ENCODE measurements at places on chromosomes 2 and 18.
A peak's percentile ranks its signal among the peaks of the same experiment; 100 is the strongest.

DNA sequence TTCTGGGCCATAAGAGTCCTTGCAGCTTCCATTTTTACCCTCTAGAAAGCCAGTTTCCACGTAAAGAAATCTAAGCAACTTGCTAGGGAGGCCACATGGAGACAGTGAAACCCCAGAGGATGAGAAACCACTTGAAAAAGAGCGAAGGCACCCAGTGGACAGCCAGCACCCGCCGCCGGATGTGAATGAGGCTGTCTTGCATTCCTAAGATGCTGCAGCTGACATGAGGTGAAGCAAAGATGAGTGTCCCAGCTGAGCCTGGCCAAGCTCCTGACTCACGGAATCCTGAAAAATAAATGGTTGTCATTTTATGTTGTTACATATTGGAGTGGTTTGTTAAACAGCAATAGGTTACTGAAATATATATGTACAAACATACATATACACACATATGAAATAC is 65.9 kb upstream of the STPG4 start:
- DNase-seq, result no peak

- no peak for DNase-seq
These were observed 112.9 kb downstream of the CSRNP3 start for GRCh38 chr2:165582409-165582808.

DNA sequence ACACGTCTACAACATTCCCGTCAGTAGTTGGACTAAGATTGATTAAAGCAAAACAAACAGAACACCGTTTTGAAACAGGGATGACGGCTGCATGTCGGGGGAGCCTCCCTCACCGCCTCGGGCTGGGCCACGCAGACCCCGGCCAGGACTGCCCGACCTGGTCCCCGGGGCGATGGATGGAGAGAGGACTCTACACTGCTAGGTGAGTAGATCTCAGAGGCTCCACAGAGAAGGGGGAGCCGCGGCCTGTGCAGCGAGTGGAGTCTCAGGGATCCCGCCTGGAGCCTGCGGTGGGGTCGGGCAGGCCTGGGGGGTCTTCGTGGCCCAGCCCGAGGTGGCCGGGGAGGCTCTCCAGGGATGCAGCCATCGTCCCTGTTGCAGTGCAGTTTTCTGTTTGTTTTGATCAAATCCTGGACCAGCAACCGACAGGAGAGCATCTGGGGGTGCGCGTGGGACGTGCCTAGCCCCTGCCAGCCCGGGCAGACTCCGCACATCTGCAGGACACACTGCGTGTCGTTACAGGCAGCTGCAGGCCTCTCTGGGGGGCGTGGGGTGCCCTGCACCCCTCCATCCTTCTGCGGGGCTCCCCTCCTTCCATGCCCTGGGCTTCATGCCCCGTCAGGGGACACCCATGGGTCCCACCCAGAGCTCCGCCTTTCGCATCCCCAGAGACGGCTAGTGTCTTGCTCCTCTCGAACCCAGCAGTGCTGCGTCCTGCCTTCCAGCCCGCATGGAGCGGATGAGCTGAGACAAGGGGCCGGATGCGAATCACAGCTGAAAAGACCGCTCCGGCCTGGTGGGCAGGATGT is 143.6 kb downstream of the RTP5 start:
- DNase-seq, result no peak

DNA sequence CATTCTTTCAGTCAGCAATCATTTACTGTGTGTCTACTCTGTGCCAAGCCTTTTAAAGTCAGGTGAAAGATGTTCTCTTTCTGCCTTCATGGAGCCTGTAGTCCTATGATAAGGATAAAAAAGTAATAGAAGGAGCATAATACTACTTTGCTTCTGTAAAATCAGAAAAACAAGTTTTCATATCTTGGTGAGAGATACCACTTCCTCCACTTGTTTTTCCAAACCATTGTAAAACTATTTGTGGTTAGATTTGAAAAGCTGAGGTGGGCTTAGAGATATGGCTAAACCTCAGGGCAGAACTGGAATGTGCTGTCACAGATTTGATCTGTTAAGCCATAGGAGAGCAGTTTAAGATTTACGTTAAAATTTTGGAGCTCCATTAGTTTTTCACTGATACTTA is 104.7 kb upstream of the FAM117B start:
- no peak for DNase-seq

GRCh38 chr2:29423061-29423666 is 307.9 kb downstream of the CLIP4 start:
- DNase-seq, result no peak

- no peak for DNase-seq
These were observed 145.3 kb upstream of the NFATC1 start for GRCh38 chr18:79250301-79250981.

GRCh38 chr2:174365571-174365970 is 30.0 kb upstream of the SCRN3 start:
- DNase-seq, result peak; percentile 41

DNA sequence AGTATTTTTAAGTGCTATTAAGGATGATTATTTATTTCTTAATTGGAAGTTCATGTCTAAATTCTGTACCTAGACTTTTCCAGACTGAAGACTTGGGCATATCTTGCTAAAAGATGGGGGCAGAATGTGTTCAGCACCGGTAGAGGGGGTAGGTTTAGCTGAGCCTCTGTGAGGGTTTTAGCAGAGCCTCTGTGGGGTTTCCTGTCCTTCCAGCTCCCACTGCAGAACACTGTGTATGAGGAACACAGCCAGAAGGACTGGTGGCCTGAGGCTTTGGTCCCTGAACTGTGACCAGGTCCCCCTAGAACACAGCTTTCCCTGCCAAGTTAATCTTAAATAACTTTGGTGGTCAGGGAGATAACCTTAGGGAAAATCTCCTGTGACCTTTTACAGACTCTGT is 123.4 kb upstream of the EPC2 start:
- no peak for DNase-seq

DNA sequence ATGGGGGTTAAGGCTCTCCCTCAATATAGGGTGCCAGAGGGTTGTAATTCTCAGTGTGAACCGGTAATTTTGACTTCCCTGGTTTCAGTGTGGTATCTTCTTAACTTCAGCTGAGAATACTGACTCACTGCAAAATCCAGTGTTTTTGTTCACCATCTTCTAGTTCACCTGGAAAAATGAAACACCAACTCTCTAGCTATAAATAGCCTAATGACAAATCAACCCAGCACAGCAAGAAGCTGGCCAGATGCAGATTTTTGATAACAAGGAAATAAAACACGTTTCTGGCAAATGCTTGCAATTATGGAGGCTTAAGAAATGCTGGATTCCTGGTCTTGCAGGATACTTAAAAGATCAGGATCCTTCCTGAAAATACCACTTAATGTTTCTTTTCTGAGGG is 192.3 kb downstream of the CLIP4 start:
- no peak for DNase-seq

DNA sequence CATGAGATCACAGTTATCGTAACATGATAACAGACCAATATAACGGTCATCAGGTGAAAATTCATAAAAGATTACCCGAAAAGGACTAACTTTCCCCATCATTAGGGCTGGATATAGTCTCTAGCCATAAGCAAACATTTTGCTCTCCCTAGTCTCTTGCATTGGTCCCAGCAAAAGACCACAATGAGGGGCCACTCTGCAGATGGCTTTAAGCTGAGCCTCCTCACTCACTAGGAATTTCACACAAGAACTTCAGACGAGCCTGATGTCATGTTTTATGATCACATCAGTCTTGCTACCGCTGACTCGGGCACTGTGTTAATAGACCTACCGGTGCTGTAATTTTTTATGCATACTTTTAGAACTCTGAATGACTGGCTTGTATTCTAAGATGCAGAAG is 35.2 kb downstream of the STK17B start:
- DNase-seq, result no peak

- peak; percentile 76 for DNase-seq
These were observed 31.0 kb upstream of the KCNF1 start for GRCh38 chr2:10880586-10881321.

DNA sequence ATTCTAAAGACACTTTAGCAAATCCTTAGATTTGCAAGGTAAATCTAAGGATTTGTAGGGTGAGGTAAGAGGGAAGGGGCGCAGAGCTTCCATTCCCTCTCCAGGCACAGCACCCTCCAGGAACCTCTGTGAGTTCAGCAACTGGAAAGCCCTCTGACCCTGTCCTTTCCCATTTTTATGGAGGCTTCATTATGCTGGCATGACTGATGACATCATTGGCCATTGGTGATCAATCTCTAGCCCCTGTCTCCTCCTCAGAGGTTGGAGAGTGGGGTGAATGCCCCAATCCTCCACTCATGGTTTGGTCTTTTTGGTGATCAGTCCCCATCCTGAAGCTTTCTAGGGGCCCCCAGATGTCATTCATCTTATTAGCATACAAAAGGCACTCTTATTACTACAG is 187.8 kb downstream of the TSN start:
- no peak for DNase-seq

DNA sequence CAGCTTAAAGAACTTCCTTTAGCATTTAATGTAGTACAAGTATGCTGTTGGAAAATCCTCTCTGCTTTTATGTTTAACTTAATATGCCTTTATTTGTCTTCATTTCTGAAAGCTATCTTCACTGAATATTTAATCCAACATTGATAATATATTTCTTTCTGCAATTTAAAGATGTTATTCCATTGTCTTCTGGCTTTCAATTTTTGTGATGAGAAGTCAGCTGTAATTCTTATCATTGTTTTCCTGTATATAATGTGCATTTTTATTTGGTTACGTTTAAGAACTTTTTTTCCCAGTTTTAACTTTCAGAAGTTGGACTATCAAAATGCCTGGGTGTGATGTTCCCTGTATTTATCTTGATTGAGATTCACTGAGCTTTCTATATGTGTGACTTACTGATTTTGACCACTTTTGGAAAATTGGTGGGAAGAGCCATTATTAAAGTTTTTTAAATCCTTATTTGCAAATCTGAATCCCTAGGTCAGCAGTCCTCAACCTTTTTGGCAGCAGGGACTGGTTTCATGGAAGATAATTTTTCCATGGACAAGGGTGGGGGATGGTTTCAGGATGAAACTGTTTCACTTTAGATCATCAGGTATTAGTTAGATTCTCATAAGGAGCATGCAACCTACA is 241.0 kb downstream of the TNS1 start:
- DNase-seq, result no peak

- no peak for DNase-seq
These were observed 81.7 kb upstream of the CCDC85A start for GRCh38 chr2:56102098-56102497.

GRCh38 chr2:36464006-36464721 is 108.6 kb downstream of the CRIM1 start:
- no peak for DNase-seq
